ENCODE measurements at places on chromosomes 7 and 10.

DNA sequence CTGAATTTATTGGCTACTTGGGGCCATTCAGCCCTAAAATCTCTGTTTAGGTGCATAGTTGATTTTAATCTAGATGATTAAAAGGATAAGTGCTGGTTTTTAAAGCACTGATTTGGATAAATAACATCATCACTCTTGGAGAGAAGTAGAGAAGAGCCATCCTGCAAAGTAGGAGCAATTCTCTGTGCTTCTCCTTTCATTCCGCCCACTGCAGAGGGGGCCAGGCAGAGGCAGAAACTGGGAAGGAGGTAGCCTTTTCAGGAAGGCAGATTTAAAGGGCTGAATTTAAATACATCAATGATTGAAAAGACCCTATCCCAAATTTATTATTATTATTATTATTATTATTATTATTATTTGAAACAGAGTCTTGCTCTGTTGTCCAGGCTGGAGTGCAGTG lies 14.1 kb downstream of the MAP3K8 start:
- DNase-seq, result no peak

GRCh38 chr10:30748152-30748973 lies 118.8 kb upstream of the LYZL2 start:
- no peak for DNase-seq

DNA sequence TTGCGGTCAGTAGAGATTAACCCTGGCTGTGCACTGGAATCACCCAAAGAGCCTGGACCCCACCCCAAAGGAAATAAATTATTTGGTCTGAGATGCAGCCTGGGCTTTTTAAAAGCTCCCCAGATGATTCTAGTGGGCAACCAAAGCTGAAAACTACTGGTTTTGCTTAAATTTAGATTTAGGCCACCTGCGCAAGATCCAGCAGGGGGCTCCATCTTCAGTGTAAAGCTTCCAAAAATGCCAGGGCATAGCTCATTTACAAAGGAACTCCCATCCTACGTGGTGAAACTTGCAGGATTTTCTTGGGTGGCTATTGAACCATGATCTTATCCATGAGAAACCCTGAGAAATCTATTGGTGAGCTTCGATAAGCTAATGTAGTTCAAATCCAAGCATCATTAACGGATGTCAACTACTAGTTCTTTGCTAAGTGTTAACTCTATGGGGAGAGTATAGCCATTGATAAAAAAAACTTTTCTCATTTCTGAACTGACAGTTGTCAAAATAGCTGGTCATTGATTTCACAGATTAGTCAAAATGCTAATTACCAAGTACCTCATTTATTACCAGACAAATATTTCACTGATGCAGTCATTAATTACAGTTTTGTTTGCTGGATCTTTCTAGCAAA lies 315.3 kb downstream of the LHFPL3 start:
- peak; percentile 15 for DNase-seq

- no peak for DNase-seq
Measured at GRCh38 chr10:9745158-9745557, 1272.5 kb upstream of the CELF2 start.

GRCh38 chr7:30694218-30694745 lies 12.0 kb upstream of the CRHR2 start:
- DNase-seq, result no peak

GRCh38 chr10:77548157-77548556 lies 89.5 kb downstream of the KCNMA1 start:
- DNase-seq, result no peak

GRCh38 chr10:8056378-8056777 lies 1.9 kb downstream of the GATA3 start:
- no peak for DNase-seq

- DNase-seq, result no peak
Measured at GRCh38 chr10:131732631-131733127, 168.1 kb upstream of the PPP2R2D start.

- DNase-seq, result peak; percentile 34
Measured at GRCh38 chr7:18458830-18459229, 36.7 kb upstream of the HDAC9 start.

GRCh38 chr7:131640686-131641085 lies 84.3 kb upstream of the PODXL start:
- no peak for DNase-seq

DNA sequence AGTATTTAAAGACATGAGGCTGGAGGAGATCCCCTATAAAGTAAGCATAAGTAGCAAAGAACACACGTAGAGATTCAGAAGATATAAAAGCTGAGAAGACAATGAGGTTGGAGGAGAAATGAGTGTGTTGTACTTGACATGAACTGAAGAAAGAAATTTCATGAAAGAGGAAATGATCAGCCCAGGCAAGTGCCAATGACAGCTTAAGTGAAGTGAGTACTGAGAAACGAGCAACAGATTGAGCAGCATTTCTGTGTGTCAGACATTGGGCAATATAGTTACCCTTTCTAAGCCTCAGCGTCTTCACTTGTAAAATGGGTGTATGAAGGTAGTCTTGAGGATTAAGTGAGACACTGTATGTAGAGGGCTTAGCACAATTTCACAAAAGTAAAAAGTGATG lies 4.8 kb upstream of the LIPA start:
- no peak for DNase-seq

DNA sequence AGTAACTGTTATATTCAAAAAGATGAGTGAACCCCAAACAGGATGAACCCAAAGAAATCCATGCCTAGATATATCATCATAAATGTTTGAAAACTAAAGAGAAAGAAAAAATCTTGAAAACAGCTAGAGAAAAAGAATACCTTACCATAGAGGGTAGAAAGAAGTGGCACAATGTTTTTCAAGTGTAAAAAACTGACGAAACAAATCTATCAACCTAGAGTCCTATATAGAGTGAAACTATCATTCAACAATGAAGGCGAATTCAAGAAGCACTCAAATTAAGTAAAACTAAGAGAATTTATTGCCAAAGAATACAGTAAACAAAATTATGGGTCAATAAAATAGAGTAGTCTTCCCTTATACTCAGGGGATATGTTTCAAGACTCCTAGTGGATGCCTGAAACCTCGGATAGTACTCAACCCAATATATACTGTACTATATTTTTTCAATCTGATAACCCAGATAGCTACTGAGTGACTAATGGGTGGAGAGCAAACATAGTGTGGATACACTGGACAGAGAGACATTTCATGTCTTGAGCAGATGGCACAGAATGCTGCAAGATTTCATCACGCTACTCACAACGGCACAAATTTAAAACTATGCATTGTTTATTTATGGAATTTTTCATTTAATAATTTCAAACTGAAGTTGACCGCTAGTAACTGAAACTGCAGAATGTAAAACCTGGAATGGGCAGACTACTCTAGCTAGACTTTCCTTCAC lies 52.6 kb upstream of the TMEM106B start:
- peak; percentile 88 for DNase-seq

- no peak for DNase-seq
Measured at GRCh38 chr10:919481-919880, 12.0 kb downstream of the LARP4B start.

DNA sequence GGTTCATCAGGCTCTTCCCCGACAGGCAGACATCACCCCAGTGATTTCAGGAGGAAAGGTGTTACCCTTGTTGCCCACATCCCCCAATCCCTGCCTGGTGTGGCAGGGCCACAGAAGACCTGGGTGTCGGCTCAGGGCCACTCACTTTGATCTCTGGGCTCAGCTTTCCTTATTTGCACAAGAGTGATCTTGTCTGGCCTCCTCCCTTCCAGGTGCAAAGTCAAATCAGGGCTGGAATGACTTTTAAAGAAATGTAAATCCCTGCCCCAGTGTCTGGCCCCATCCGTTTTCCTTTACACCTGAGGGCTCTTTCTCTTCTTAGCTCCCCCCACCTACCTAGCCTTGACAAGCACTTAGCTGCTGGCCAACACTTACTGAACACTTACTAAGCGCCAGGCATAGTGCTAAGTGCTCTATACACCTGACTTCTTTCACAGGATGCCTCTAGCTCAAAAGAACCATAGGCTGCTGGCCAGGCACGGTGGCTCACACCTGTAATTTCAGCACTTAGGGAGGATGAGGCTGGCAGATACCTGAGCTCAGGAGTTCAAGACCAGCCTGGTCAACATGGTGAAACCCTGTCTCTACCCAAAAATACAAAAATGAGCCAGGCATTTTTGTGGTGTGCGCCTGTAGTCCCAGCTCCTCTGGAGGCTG lies 979 bp upstream of the NODAL start:
- no peak for DNase-seq

- no peak for DNase-seq
Measured at GRCh38 chr7:102898532-102898859, 14.3 kb upstream of the LRRC17 start.

Measured in iris pigment epithelial cell (primary cell).